ENCODE measurements at places on chromosomes 11 and 22. TPM values are rescaled to one million over a fixed set of nuclear protein-coding genes. Genes with fewer than 3 reads are reported as not detected.

Gene FSHB
- not detected for total RNA-seq

GRCh38 chr22:30202531-30203006, 44.0 kb downstream of the LIF start:
- DNase-seq = no peak

Gene RAB6A
- total RNA-seq = 120 TPM

DNA sequence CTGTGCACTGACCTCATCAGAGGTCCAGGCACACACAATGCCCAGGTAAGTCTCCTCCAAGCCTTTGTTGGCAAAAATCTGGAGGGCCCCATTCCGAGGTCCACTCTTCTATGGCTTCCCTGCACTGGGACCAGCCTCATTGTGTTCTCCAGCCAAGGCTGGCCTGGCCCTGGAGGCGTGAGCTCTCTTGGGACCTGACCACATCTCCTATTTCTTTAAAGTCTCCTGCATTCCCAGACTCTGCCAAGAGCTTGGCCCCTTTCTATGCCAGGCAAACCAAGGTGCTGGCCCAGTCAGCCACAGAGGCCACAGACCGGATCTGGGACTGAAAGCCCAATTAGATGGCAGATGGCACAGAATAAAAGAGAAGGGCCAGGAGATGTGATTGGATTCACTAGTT, 55.1 kb downstream of the C11orf58 start:
- peak; percentile 14 for DNase-seq

- DNase-seq = no peak
These were observed 775.6 kb downstream of the BRD1 start for GRCh38 chr22:49052023-49052538.

GRCh38 chr11:838441-839279, 3.7 kb downstream of the POLR2L start:
- DNase-seq = peak; percentile 76

DNA sequence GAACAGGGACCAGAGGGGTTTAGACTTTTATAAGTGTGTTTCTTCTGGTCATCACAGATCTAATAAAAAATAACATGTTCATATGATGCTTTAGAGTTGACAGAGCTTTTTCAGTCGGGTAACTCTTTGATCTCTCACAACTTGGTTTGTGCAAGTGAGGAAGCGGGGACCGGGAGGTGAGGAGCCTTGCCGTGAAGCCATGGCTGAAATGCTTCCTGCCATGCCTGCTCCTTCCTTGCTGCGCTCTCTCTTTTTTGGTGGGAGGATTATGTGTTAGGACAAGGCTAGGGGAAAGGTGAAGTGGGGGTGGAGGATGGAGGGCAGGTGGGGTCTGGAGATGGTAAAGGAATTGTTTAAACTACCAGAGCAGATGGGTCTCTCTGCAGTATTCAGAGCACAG, 23.8 kb downstream of the TEAD1 start:
- no peak for DNase-seq

Gene FAM83F
- total RNA-seq = not detected

- DNase-seq = no peak
These were observed 314.7 kb upstream of the SORL1-AS1 start for GRCh38 chr11:121767433-121767832.

- DNase-seq = no peak
These were observed 51.4 kb upstream of the DBX1 start for GRCh38 chr11:20211691-20212090.

Gene TBC1D10A
- total RNA-seq = 27.6 TPM

Gene KAT5
- total RNA-seq = 47.6 TPM

Gene AQP11
- total RNA-seq = 3.7 TPM

Gene MMP8
- total RNA-seq = not detected

DNA sequence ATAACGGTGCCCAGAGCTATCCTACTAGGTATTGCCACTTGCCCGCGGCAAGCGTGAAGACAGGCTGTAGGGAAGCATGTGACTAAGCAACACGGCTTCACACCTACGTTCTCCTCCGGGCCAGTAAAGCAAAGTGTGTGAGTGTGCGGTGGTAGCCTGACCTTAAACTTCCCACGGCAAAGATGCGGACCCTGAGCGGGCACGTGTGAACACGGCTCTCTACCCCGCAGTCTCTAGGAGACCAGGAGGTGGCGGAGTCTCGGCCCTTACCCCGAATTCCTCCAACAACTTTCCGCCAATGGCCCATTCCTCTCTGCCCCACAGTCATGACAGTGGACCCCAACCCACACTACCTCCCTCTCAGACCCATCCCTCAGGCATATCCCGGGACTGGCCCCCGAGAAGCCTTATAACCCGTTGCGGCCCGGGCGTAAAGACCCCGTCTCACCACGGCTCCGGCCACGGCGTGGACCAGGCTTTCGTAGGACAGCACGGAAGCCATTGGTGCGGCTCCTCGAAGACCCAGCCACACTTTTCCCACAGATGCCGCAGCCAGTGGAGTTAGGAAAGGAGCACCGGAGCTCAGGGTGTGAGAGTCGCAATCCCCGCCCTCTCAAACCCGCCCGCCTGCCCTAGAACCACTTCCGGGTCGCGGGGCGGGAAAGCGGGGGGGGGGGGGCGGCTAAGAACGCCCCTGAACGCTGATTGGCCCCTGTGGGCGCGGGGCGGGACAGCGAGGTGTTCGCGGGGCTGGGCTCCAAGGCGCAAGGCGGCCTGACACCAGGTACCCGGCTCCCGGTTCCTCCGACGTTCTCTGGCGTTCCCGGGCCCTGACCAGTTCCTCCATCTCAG, at the start of gene SLC25A17:
Gene SLC25A17, minus strand, starts transcription at position 600 of the 852 bp plus-strand sequence. Its CDS starts 98 bp downstream, at position 502.
- DNase-seq = peak; percentile 76

Data from LHCN-M2 (cell line).